ENCODE measurements at places on chromosomes 5 and 9. TPM values are rescaled to one million over a fixed set of nuclear protein-coding genes. Genes with fewer than 3 reads are reported as not detected.

DNA sequence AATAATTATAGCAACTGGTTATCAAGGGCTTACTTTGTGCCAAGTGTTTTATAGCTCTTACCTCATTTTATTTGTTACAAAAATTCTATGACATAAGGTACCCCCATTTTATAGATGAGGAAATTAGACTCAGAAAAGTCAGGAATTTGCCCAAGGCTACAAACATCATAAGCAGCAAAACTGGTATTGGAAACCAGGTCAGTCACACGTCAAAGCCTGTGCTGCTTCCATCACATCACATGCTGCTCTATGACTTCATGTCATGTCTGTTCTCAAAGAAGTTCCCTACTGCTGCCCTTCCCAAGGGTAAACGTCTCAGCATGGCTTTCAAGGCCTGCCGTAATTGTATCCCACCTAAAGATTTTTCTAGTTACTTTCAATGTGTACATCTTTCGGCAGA is 6.9 kb upstream of the KIF2A start:
- no peak for DNase-seq

DNA sequence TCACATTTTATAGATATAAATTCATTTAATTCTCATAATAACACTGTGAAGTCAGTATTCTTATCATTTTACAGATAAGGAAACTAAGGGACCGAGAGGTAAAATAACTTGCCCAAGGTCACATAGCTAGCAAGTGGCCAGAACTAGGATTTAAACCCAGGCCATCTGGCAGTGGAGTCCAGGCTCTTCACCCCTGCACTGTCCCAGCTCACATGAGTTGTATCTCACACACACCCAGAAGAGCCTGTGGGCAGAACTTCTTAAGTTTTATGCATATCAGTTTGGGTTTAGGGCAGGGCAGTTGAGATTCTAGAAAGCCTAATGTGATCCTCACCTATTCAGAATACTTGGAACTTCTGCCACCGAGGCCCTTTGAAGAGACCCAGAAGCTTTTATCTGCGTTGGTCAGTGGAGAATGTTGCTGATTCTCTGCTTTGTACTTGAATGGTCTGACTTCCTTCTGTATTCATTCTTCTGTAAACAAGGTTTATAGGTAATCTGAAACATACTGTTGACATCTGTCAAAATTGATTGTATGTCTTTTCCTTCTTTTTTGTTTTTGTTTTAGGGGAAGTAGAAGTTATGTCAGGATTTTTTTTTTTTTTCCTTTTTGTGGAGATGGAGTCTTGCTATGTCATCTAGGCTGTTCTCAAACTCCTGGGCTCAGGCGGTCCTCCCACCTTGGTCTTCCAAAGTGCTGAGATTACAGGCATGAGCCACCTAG is 75.8 kb downstream of the KIAA1958 start:
- no peak for DNase-seq

DNA sequence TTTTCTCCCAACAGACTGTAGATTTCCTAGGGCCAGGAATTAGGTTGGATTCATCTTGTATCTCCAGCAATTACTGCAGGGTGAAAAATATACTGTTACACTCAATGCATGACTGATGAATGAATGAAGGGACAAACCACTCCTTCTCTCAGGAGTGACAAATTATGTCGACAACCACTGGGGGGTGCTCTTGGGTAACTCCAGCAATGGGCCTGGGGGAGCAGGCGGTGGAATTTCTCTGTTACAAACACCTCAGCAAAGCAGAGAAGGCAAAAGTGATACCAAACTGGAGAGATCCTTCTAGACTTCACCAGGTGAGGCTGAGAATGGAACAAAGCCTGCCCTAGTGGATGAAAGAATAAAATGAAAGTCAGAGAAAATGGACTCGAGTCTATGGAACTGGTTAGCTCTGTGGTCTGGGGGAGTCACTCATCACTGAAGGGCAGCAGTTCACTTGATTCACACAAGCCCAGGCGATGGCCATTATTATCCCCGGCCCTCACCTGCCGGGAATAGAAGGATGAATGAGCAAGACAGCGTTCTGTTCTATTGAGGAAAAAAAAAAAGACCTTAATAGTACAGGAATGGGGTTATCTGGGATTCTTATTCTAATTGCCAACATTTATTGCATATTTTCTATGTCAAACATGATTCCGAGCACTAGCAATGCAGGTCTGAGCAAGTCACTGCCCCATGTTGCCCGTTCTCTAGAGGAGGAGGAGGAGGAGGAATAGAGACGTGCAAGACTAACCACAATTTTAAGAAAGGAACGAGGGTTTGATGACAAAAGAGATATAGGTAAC is 341.1 kb downstream of the ASTN2 start:
- DNase-seq, result no peak

DNA sequence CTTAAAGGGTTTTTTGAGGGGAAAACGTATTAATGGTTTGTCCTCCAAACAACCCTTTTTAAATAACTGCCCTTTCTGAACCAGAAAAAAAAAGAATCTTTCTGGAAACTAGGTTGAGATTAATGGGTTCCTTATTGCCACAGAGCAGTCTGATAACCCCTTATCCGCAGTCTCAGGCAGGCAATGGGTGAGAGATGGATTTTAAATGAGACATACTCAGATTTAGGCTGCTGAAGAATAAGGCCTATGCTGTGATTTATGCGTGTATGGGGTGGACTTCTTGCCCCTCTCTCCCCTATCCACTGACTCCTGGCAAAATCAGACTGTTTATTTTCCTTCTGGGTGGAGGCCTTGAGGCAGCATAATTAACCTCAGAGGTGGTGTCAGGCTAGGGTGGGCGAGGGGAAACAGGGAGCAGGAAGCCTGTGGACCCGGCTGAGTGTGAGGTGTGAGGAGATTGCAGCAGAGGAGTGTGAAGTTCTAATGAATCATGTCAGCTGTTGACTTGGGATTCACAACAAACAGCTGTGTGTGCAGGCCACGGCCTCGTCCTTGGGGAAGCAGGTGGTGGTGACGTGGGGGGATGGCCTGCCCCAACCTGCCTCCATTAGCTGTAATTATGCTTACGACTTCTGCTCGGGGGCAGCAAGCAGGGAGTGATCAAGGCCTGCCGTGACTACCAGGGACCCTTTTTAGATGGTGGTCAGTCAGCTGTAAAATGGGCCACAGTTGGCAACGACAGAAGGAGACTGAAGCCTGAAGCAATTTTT is 196.4 kb downstream of the SEMA6A start:
- no peak for DNase-seq

- no peak for DNase-seq
These were observed 70.2 kb upstream of the IL12B start for GRCh38 chr5:159400476-159400875.

- DNase-seq, result no peak
These were observed 194.7 kb upstream of the FREM1 start for GRCh38 chr9:15104826-15105420.

- no peak for DNase-seq
These were observed 18.1 kb upstream of the TNC start for GRCh38 chr9:115135821-115136778.

- no peak for DNase-seq
These were observed 9.0 kb downstream of the ECPAS start for GRCh38 chr9:111475195-111475594.

GRCh38 chr5:136141561-136141960 is 8.9 kb downstream of the SMAD5 start:
- DNase-seq, result no peak

GRCh38 chr9:8622871-8623270 is 823.3 kb upstream of the DMAC1 start:
- no peak for DNase-seq

DNA sequence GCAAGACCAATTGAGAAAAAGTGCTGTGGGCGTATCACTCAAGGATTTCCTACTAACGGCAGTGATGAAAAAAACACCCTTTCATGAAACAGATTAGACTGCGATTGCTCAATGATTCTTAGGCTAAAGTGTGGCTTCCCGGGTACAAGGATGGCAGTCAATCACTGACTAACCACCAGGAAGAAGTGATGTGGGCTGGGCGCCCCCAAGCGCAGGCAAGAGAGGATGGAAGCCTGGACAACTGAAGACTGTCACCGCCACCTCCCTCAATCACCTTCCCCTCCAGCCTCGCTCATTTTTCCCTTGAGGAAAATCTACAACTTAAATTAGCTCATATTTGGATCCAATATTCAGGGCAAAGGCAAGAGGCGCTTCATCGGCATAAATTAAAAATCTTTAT is 707.2 kb downstream of the MTRR start:
- DNase-seq, result no peak

DNA sequence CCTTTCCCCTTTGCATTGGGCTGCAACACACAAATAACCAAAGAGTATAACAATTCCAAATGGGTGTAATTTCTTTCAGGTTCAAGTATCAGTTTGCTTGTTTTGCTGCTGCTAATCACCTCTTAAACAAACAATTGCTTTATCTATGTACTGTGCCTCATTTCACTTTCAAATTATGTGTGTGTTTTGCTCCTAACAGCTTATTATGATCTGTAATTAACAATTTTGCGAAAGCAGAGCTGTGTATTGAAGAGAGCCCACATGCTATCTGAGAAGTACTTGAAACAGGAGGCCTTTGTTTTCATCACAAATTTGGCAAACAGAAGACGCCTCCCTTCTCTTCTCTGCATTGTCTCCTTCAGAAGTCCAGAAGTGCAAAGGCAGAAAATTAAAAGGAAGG is 312.0 kb downstream of the TLE1 start:
- no peak for DNase-seq

GRCh38 chr5:116539222-116539621 is 35.4 kb downstream of the SEMA6A start:
- no peak for DNase-seq

GRCh38 chr9:133227242-133227860 is 18.3 kb upstream of the OBP2B start:
- peak; percentile 43 for DNase-seq

GRCh38 chr9:122389799-122390481 is 19.1 kb downstream of the PTGS1 start:
- DNase-seq, result no peak

GRCh38 chr9:34518896-34519295 is 3.9 kb downstream of the ENHO start:
- peak; percentile 67 for DNase-seq

DNA sequence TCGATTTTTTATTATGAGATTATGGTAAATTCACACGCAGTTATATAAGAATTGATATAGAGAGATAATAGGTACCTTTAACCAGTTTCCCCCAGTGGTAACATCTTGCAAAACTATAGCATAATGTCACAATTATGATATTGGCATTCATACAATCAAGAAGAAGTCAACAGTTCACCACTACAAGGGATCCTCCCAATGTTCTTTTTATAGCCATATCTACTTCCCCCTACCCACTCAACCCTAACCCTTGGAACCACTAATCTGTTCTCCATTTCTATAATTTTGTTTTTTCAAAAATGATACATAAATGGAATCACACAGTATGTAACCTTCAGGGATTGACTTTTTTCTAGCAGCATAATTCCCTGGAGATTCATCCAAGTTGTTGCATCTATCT is 9.8 kb downstream of the ACTL7B start:
- no peak for DNase-seq

DNA sequence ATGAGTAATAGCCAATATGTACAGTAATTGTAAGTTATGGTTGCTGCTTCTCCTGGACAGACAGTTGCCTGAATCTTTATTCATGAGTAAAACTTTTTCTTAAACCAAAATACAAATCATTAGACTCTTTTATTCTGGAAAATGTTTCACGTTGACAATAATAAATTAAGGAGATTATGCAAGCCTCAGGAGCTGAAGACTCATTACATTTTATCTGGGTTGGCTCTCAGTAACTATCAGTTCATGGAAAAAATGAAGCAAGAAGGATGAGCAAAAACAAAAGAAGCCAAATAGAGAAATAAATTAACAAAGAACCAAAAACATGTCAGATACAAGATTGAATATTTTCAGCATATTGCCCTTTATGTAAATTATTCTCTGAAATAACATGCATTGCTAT is 88.9 kb upstream of the PRR16 start:
- DNase-seq, result no peak

DNA sequence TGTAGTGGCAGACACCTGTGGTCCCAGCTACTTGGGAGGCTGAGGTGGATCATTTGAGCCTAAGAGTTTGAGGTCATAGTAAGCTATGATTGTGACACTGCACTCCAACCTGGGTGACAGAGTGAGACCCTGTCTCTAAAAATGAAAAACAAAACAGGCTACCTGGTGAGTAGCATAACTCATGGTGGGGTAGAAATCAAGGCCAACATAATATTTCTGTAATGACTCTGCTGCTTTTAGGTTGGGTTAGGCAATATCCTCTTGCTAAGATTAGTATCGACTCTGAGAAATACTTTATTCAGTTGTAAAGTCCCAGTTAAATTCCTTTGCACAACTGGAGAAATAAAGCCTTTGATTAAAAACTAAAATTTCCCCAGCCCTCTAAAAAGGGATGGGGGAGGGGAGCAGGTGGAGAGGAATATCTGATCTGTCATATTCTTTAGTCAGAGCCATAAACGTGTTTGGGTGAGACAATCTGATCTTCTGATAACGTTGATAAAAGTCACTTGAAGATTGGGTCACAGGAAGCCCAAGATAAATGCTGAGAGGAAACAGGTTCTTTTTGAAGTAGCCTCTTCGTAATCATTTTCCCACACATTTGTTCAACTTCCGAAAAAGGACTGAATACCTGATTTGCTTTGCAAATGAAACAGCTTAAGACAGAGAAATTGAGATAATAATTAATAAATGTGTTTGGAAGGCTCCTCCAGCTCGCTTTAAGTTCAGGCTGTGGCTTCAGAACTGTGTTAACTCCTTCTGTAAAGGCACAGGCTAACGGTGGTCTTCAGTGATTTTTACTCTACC is 14.9 kb downstream of the IL4 start:
- DNase-seq, result no peak

DNA sequence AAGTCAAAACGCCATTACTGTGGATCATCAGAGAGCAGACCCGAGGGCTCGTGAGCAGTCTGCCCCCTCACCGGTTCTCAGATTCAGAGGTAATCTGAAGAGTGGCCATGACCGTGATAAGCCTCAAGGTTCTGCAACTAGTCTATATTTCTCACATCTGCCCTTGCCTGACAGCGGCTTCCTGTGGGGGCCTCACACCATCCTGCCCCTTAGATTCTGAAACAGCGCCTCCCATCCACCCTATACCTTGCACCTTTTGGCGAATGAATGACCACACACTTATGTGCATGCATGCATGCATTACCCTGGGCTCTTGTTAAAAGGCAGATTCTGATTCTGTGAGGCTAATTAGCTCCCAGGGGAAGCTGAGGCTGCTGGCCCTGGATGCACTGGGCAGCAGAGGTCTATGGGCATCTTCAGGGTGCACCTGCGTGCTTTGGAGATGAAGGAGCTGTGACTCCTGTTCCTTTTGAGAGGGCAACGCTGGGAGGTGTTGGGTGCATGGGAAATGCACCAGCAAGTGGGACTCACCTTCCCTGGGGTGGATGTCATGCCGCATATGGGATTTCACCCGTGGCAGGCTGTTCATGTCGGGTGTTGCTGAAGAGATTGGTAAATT is 7.8 kb upstream of the GADD45G start:
- DNase-seq, result peak; percentile 56

Gene DNAH5
- total RNA-seq, result 0.35 TPM

Gene WNK2
- 123 TPM for total RNA-seq

Gene TAF1L
- total RNA-seq, result not detected

Gene PTPN3
- total RNA-seq, result 17.4 TPM

Gene FAM193B
- total RNA-seq, result 25.4 TPM

Gene CENPK
- 0.73 TPM for total RNA-seq

Measured in cardiac septum (tissue), 1 donor.